NAMALWA (cell line): ENCODE measurements at places on chromosomes 12 and 14.

DNA sequence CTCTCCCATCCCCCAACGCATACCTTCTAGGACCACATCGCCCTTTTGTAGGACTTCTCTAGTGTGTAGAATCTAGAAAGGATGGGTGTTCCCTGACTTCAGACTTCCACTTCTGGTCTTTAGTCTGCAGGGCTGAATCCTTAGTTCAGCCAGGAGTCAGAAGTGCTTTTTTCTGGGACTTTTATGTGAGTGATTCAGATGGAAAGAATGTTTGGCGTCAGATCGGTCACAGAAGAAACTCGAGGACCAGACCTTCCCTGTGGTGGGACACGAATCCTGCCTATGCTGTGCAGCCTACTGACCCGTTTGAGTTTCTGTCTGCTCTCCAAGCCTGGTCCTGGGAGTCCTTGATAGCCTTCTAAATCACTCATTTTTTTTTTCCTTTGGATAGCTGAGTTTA, 165.4 kb upstream of the SSTR1 start:
- DNase-seq = no peak

- no peak for DNase-seq
Observed at GRCh38 chr12:72974954-72975555, 702.9 kb downstream of the TRHDE start.

- DNase-seq = peak; percentile 82
Observed at GRCh38 chr12:7642876-7643309, 22.8 kb downstream of the APOBEC1 start.

DNA sequence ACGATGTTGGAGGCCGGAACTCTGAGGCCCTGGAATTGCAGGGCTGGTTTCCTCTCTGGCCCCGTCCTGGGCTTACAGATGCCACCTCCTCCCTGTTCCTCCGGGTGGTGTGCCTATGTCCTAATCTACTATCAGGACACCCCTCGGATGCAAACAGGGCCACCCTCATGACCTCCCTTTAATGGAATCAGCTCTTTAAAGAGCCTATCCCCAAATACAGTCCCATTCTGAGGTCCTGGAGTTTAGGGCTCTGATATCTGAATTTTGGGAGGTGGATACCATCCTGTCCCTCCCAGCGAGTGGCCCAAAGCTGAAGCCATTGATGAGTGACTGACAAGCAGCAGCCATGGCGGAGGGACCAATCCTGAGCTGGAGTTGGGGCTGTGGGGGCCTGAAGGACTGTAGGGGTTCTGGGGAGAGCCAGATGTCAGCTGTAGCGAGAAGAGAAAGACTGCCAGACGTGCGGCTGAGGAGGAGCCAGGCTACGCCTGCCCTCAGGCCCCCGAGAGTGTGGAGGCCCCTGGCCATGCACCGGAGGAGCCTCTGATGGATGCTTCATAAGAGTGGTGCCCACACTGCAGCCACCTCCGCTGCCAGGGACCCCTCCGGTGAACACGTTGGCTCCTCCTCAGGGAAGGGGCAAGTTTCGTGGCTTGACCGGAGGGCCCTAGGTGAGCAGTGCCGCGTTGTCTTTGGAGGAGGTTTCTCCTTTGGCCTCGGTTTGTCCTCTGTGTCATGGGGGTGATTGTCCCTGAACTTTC, 100.2 kb downstream of the KIF26A start:
- no peak for DNase-seq

DNA sequence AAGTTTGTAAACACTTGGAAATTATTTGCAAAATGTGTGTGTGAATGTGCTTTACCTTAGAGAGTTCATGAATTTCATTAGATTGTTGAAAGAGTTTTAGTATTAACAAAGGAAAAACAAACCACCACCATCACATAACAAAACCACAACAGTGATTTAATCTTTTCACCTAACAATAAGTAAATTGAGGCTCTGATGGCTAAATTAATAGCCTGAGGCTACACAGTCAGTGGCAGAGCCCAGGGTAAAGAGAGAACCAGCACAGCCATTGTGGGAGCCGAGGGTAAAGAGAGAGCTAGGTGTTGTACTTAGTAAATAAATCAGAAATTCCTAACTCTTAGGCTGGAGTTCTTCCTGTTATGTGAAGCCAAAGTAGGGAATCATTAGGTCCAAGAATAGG, 51.2 kb upstream of the CAPRIN2 start:
- no peak for DNase-seq

- no peak for DNase-seq
Observed at GRCh38 chr12:26018926-26019325, 60.4 kb downstream of the RASSF8 start.

- peak; percentile 17 for DNase-seq
Observed at GRCh38 chr12:14558473-14558959, 9.2 kb downstream of the PLBD1 start.

- no peak for DNase-seq
Observed at GRCh38 chr14:71243697-71244096, 336.4 kb downstream of the PCNX1 start.

- no peak for DNase-seq
Observed at GRCh38 chr12:55847033-55847432, 4.3 kb upstream of the MMP19 start.

DNA sequence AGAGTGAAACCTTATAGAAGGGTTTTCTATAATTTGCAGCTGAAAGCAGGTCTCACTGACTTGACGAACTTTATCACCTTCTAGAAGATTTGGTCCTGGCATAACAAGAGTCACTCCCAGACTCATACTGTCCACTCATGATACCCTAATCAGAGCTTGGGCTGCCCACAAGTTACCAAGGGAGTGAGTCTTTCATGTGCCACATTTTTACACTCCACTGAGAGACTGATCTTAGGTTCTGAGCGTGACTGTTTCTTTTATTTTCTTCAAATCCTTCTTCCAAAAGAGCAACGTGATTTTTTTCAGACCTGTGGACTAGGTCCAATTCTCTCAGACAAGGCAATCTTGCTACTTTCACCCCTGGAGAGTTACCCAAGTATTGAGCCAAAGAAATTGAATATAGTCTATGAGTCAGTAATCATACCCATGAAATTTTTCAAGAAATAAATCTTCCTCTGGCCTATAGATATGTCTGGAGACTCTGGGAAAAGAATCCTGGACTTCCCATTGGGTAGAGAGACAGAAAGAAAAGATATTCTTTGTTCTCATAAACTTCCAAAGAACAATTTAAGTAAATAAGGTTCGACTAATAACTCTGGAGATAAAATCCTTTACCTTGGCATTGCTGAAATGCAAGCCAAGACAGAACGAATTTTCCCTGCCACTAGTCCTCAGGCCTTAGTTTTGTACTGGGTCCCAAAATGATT, 26.9 kb downstream of the SIX1 start:
- DNase-seq = no peak

- DNase-seq = no peak
Observed at GRCh38 chr12:109729801-109730200, 16.2 kb downstream of the FAM222A start.

DNA sequence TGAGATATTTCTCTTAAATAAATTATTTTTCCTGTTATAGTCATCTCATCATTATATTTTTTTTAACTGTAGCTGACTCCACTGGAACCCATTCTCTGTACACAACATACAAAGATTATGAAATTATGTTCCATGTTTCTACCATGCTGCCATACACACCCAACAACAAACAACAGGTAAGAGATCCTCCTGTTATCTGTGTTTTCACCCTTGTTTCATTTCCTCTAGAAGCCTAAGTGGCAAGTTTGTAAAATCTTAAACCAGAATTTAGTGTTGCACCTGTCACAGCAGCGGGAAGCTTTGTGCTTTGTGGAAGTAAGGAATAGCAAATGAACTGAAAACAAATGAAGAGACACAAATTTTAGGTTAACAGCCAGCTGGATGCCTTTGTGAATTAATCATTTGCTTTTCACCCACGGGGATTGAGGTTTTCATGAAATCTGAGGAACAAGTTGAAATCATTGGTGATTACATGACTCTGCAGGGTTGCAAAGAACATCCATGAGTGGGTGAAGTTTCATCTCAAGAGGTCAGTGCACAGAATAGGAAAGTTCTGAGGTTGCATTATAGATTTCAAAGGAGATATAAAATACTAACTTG, 273.9 kb upstream of the RGS6 start:
- no peak for DNase-seq

DNA sequence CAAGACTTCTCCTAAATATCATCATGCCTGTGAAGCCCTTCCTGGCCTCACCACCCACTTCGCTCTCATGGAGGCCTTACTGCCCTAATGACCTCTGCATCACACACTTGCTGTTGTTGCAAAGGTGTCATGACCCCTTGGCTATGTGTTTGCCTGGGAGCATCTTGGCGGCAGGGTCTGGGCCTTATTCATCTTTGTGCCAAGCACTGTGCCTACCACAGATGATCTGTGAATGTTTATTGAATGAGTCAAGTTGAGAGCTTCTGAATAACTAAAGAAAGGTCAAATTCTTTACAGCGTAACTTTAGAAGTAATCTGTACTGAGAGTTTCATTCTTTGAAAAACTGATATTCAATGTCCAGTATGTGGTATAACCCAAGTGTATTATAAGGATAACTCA, 113.3 kb downstream of the TTC8 start:
- DNase-seq = no peak

DNA sequence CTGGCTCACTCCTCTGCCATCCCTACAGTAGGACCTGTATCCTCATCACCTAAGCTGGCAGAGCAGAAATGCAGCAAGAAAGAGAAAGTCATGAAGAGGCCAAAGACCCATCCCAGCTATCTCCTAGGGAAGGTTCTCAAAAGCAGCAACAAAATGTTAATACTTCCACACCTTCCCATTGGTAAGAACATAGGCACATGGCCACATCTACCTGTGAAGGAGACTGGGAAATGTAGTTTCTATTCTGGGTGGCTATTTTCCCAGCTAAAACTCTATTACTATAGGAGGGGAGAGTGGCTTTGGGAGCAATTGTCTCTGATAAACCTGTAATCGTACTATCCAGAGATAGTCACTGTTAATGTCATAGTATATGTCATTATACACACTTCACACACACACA, 13.7 kb upstream of the EIF2B2 start:
- no peak for DNase-seq

- DNase-seq = no peak
Observed at GRCh38 chr12:80411787-80412186, 32.2 kb upstream of the PTPRQ start.

GRCh38 chr14:69048456-69048855, 69.4 kb upstream of the ACTN1 start:
- DNase-seq = no peak

- DNase-seq = no peak
Observed at GRCh38 chr12:3427956-3428355, 63.0 kb upstream of the PRMT8 start.

GRCh38 chr12:31230004-31230403, 95.9 kb downstream of the SINHCAF start:
- DNase-seq = no peak

DNA sequence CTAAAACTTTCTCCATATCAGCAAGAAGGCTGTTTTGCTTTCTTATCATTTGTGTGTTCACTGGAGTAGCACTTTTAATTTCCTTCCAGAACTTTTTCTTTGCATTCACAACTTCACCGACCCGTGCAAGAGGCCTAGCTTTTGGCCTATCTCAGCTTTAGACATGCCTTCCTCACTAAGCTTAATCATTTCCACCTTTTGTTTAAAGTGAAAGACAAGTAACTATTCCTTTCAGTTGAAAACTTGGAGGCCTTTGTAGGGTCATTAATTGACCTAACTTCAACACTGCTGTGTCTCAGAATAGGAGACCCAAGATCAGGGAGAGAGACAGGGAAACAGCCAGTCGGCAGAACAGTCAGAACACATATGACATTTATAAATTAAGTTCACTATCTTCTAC, 39.3 kb downstream of the BBS10 start:
- DNase-seq = no peak

GRCh38 chr12:68455691-68456345, 123.7 kb upstream of the MDM1 start:
- no peak for DNase-seq

GRCh38 chr12:85283560-85283959, 3.5 kb downstream of the ALX1 start:
- no peak for DNase-seq

- DNase-seq = no peak
Observed at GRCh38 chr12:80708259-80708974, 983 bp downstream of the MYF6 start.

- DNase-seq = no peak
Observed at GRCh38 chr12:123401753-123402683, 18.1 kb downstream of the KMT5A start.

DNA sequence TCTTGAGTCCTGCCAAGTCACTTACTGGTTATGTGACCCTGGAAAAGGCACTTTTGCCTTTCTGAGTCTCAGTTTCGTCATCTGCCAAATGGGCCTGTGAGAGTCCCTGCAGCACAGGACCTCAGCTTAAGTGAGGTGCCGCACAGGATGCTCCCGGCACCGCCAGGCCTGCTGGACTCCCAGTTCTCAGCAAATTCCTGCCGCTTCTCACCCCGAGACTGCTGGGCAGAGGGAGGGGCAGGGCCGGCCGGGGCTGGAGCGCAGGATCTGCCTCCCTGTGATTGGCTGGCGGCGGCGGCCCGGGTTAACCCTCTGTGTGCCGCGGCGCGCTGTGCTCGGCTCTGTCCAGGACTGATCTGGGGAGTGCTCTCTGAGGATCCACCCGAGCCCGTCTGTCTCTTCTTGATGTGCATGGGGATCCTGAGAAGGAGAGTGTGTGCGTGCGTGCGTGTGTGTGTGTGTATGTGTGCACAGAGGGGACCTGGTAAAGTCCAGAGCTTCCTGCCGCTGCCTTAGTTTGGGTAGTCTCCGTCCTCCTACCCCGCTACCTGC, 8.6 kb downstream of the SETD1B start:
- no peak for DNase-seq

DNA sequence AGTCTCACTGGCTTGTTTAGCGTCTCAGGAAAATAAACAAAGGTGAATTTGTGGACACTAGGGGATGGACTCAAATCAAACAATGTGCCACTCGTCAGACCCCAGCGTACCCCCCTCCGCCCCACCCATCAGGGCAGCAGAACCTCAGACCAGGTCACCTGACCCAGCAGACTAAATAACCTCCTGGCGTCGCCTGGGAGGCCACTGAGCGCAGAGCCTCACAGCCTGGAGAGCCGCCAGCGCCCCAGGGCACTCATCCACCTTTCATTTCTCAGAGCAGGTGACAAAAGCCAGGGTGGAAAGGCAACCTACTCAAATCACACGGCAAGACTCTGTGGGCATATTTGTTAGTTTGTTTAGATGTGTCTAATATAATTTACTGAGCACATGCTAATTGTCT, 100.9 kb downstream of the DICER1 start:
- no peak for DNase-seq

- DNase-seq = no peak
Observed at GRCh38 chr12:119151445-119152026, 27.2 kb upstream of the HSPB8 start.
